Inflammatory macrophage (primary cell): ENCODE measurements at places on chromosomes 7 and 10.

DNA sequence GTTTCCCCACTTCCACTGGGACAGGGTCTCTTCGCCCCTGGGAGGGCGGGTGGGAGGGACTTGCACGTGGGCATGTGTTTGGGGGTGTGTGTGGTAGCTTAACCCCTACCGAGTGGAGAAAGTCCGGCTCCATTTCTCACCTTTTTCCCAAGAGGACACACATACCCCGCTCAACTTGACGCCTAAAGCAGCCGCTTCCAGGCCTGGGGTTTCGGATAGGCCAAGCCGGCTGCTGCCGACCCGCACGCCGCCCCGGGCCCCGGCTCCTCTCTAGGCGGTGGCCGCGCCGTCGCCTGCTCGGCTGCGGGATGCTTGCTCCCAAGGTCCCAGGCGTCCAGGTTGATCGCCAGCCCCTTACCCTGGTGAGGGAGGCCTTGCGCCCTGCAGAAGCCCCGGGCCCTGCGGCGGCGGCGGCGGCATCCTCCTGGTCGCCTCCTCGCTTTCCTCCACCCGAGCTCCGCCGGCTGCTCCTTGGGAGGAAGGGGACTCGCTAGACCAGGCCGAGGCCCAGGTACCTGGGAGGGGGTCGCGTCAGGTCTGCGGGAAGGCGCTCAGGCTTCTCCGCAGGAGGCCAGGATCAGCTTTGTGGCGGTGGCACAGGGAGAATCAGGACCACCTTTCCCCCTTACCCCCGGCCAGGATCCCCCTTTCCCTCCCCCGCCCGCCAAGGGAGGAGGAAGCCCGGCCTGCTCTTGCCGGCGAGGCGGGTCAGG lies 3.2 kb upstream of the GATA3 start:
- DNase-seq: no peak

GRCh38 chr7:66597461-66597860 lies 31.2 kb upstream of the KCTD7 start:
- no peak for DNase-seq

DNA sequence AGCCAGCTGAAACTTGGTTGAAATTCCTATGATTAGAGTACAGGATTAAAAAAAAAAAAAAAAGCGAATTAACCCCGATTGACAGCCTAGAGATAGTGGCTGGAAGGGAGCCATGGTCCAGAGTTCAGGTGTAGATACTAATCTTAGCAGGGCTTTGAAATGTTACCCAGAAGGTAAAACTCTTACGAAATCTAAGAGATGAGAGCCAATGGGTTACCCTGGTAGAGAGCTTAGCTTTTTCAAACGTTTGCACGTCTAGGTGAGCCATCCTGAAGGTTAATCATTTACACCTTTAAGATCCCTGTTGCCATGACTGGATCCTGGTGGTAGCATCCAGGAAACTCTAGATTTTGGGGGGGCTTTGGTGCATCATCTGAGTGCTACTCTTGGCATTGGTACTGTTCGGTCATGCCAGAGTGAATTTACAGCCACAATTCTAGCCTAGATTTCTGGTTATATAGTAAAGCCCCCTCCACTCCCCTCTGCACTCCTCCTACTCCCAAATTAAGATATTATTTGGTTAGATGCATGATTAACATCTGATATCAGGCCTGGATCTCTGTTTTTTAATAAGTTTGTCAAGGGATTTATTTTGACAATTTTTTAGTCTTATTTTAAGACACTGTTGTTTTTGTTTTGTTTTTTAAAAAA lies 1.2 kb downstream of the AGFG2 start:
- DNase-seq: no peak

- peak; percentile 13 for DNase-seq
Measured at GRCh38 chr10:127874671-127875448, 17.9 kb downstream of the CLRN3 start.

GRCh38 chr7:50779427-50779826 lies 3.3 kb downstream of the GRB10 start:
- DNase-seq: no peak

DNA sequence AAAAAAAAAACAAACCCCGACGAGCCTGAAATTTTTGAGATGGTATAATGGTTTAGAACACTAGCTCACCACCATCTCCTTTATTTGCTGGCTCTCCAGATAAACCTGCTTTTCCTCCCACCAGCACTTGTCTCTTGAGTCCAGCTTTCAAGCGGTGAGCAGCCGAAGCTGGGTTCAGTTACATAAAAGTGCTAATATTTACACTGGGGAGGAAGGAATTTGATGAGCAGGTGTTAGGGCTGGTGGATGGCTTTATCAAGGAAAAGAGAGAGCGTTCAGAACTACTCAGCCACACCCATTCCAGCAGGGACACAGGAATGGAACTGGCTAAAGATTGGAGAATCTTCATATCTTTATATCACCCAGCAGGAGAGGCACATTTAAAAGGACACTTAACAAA lies 6.6 kb upstream of the CALML3 start:
- no peak for DNase-seq
